ENCODE measurements at places on chromosomes 11 and 22.

DNA sequence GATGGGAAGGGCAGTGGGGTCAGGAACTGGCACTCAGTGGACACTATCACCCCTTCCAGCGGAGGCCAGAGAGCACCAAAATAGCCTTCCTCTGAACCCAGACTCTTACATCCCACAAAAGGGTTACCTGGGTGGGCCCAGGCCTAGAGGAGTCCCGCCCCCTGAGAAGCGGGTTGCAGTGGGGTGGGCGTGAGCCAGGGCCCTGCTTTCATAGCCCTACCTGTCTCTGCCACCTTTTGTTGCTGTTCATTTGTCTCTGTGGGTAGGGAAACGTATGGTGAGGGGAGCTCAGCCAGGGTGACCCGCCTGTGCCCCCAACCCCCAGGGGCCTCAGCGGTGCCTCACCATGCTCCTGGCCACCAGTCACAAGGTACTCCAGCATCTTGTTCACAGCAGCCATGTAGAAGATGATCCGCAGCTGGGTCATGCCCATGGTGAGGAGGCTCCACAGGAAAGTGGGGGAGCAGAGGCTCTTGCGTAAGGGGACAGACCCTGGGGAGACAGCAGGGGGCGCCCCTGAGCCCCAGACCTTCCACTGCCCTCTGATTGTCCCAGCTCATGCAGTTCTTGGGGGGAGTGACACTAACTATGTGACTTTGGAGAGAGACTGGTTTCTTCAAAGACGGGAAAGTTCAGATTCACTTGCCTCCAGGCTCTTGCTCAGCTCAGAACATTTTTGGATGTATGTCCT is 24.0 kb downstream of the SLC43A1 start:
- H3K27ac ChIP-seq: no peak overlapping the region
- peaks cover 8% of the 10 kb centered on the region for H3K4me1 ChIP-seq

GRCh38 chr11:3022300-3022967 is 30.3 kb upstream of the NAP1L4 start:
- H3K4me1 ChIP-seq: no peaks in the 10 kb centered on the region
- H3K27me3 ChIP-seq: no peaks in the 10 kb centered on the region
- no peak overlapping the region for H3K4me3 ChIP-seq
- peaks cover 73% of the 10 kb centered on the region for H3K36me3 ChIP-seq
- H3K27ac ChIP-seq: no peak overlapping the region

DNA sequence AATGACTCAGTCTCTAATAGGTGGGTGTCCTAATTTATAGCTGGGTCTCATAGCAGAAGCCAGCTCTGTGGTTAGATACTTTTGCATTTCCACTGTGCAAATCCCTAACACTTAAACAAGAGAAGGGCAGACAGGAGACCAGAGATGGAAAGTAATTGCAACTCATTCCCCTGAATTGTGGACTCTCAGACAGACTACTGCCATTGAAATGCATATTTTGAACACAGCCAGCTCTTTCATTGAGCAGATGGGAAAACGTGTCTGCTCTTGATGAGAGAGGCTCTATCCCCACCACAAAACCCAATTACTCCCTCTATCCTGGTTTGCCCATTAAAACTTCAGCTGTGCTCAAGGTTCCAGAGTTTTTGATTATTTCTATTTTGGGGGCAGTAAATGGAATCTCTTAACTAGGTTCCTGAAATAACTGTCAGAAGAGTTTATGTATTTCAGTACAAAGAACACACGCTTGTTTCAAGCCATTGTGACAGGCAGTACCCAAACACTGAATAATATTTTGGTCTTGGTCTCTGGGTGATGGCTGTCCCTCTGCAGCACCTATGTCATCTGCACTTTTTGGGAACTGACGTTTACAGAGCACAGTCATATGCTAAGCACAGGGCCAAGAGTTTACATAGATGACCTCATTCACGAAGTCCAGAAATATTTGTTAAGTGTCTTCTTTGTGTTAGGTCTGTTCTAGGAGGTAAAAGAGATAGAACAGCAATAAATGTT is 41.7 kb downstream of the FAM227A start:
- DNase-seq: no peak
- no peak overlapping the region for H3K27ac ChIP-seq
- H3K27me3 ChIP-seq: no peaks in the 10 kb centered on the region
- H3K4me1 ChIP-seq: 0 out of 2 replicates have a peak, but pooled peaks cover 2% of the 10 kb centered on the region
- H3K36me3 ChIP-seq: peaks cover 37% of the 10 kb centered on the region
- H3K4me3 ChIP-seq: no peak overlapping the region

GRCh38 chr11:75591371-75591770 is 29.3 kb downstream of the SERPINH1 start:
- H3K4me3 ChIP-seq: no peak overlapping the region
- DNase-seq: no peak
- no peak overlapping the region for H3K27ac ChIP-seq
- H3K4me1 ChIP-seq: no peaks in the 10 kb centered on the region
- H3K36me3 ChIP-seq: no peaks in the 10 kb centered on the region

GRCh38 chr22:39254789-39255298 is 10.1 kb upstream of the PDGFB start:
- H3K4me1 ChIP-seq: peaks cover 2% of the 10 kb centered on the region
- H3K36me3 ChIP-seq: no peaks in the 10 kb centered on the region
- no peaks in the 10 kb centered on the region for H3K27me3 ChIP-seq
- DNase-seq: no peak
- H3K27ac ChIP-seq: no peak overlapping the region
- no peak overlapping the region for H3K4me3 ChIP-seq

DNA sequence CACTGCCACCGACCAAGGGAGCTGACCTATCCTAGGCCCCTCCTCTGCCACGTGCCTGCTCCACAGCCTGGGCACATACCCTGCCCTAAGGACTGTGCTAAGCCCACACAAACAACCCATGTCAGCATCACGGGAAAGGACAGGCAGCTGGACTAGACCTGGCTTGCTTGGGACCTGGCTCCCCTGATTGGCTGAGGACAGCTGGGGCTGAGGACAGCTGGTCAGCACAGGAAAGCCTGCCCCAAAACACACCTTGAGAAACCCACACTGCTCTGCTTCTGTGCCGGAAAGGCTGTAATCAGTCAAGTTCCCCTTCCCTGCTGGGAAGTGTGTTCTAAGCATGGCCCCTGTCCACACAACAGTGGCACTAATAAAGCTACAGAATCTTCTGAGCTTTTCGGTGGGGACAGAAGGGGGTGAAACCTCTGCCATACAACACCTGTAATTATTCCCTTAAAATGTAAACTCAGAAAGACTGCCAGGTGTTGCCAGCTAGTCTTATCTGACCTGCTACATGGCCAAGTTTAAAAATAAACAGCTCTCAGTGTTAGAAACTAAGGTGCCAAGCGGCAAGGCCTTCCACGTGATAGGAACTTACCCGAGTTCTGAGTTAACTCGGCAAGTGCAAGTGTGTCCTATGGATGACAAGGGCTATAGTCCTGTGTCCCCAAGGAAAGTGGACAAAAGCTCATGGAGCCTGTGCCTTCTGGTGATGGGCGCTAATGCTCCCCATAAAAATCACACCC is 35.7 kb upstream of the ARFGAP3 start:
- peaks cover 5% of the 10 kb centered on the region for H3K36me3 ChIP-seq
- H3K4me1 ChIP-seq: no peaks in the 10 kb centered on the region
- no peak overlapping the region for H3K27ac ChIP-seq
- H3K27me3 ChIP-seq: no peaks in the 10 kb centered on the region
- no peak overlapping the region for H3K4me3 ChIP-seq

- DNase-seq: peak; percentile 68
- H3K4me1 ChIP-seq: peaks cover 16% of the 10 kb centered on the region
- no peak overlapping the region for H3K27ac ChIP-seq
- H3K36me3 ChIP-seq: no peaks in the 10 kb centered on the region
Measured at GRCh38 chr22:17920145-17920605, 104.2 kb downstream of the MICAL3 start.

- H3K36me3 ChIP-seq: peaks cover 8% of the 10 kb centered on the region
- H3K27ac ChIP-seq: no peak overlapping the region
- H3K4me3 ChIP-seq: no peak overlapping the region
- H3K4me1 ChIP-seq: no peaks in the 10 kb centered on the region
Measured at GRCh38 chr11:77487790-77488189, 13.9 kb upstream of the PAK1 start.

DNA sequence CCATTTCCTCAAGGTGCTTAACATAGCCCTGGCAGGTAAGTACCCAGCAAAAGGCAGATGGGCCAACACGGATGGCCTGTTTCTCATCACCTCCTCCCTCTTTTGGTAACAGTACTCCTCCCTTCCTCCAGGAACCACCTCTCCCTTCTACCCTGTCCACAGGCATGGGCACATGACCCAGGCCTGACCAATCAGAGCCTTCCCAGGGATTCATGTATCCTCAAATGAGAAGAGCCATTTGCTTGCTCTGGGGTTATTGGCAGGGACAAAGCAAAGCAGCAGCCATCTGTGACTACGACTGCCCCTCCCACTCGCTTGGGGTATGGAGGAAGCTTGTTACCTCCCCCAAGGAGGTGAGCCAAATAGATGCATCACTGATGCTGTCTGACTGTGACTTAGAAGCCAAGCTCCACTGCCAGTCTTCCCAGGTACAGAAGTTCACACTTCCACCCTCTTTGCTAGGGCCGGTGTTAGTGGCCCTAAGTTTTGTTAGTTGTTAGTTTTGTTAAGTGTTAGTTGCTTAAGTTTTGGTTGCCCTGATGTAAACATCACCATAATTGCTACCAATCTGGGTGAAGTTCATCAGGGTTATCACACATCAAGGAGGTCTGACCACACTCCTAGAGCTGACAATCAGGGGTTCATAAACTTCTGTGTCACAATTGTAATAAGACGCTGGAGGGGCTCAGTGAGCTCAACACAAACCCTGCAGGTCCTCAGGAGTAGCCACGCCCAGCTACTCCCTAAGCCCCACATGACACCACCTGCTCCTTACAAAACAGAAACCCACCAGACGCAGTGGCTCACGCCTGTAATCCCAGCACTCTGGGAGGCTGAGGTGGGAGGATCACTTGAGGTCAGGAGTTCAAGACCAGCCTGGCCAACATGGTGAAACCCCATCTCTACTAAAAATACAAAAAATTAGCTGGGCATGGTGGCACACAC is 57.3 kb downstream of the ARFGAP3 start:
- H3K4me1 ChIP-seq: peaks cover 2% of the 10 kb centered on the region
- no peak overlapping the region for H3K4me3 ChIP-seq
- no peaks in the 10 kb centered on the region for H3K27me3 ChIP-seq
- peaks cover 1% of the 10 kb centered on the region for H3K36me3 ChIP-seq

GRCh38 chr22:46052331-46052771 is 75.4 kb upstream of the WNT7B start:
- DNase-seq: no peak
- no peak overlapping the region for H3K4me3 ChIP-seq
- no peaks in the 10 kb centered on the region for H3K4me1 ChIP-seq

- DNase-seq: no peak
- no peak overlapping the region for H3K4me3 ChIP-seq
- no peaks in the 10 kb centered on the region for H3K27me3 ChIP-seq
- no peak overlapping the region for H3K27ac ChIP-seq
- peaks cover 4% of the 10 kb centered on the region for H3K36me3 ChIP-seq
- no peaks in the 10 kb centered on the region for H3K4me1 ChIP-seq
Measured at GRCh38 chr11:37503411-37504059, 905.5 kb upstream of the RAG2 start.

- no peaks in the 10 kb centered on the region for H3K4me1 ChIP-seq
- no peaks in the 10 kb centered on the region for H3K27me3 ChIP-seq
- H3K27ac ChIP-seq: no peak overlapping the region
Measured at GRCh38 chr11:117229411-117229810, 2.5 kb downstream of the PCSK7 start.

DNA sequence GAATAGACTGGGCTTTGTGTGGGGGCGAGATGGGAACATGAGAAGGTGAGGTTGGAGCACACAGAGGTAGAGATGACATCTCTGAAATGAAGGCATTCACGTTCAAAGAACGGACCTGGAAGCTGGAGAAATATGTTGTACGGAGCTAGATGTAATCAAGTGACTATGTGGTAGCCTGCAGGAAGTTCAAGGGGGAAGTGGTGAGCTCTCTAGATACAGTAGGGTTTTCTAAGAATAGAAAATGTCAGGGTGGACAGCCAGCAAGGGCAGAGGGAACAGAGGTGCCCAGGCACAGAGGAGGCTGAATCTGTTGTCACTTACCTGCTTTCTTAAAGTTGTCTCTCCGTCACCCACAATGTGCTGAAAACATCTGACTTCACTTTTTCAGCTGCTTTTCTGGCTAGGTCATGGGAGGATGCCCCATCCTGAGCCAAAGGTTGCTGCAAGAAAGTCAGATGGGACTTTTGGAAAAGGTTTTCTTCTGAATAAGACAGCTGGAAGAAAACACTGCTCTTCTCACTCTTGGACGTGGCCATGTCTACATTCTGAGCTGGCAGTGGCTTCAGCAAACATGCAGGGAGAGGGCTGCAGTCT is 171.5 kb upstream of the B3GAT1 start:
- DNase-seq: no peak
- no peak overlapping the region for H3K4me3 ChIP-seq
- H3K27me3 ChIP-seq: no peaks in the 10 kb centered on the region
- H3K4me1 ChIP-seq: no peaks in the 10 kb centered on the region
- no peaks in the 10 kb centered on the region for H3K36me3 ChIP-seq

- H3K4me3 ChIP-seq: no peak overlapping the region
- DNase-seq: peak; percentile 49
- peaks cover 5% of the 10 kb centered on the region for H3K4me1 ChIP-seq
- no peaks in the 10 kb centered on the region for H3K36me3 ChIP-seq
- H3K27me3 ChIP-seq: no peaks in the 10 kb centered on the region
Measured at GRCh38 chr22:24947881-24948280, 1.4 kb upstream of the LHFPL7 start.

- no peaks in the 10 kb centered on the region for H3K4me1 ChIP-seq
- H3K27ac ChIP-seq: no peak overlapping the region
- no peak overlapping the region for H3K4me3 ChIP-seq
- H3K27me3 ChIP-seq: no peaks in the 10 kb centered on the region
- DNase-seq: no peak
- no peaks in the 10 kb centered on the region for H3K36me3 ChIP-seq
Measured at GRCh38 chr11:120126620-120127019, 11.3 kb downstream of the TRIM29 start.

DNA sequence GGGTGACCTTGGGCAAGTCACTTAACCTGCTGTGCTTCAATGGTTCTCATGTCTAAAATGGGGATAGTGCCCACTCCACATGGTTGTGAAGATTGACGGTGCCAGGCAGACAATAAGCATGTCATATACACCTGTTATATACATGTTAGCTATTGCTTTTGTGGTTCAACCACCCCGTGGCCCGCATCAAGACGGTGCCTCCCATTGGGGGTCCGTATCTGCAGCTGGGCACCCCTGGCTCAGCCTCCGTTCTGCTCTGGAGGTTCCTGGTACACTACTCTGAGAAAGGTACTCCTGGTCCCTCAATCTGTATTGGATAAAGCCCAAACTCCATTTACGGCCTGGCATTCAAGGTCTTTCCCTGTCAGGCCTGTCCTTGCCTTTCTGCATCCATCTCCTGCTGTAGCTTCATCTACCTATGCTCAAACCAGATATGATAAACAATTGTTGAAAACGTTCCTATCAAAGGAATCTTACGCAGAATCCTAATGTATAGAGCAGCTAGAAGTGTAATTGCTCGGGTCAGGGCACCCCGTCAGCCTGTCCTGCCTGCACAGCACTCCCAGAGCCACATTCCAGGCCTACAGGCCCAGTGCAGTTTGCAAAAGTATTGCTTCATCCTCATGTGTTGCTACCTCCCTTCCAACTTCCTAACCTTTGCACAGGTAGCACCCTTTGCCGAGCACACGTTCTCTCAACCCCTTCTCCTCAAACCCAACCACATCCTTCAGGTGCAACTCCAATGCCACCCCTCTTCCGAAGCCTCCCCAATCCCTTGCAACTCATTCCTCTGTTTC is 194.9 kb downstream of the BCR start:
- no peak for DNase-seq
- no peak overlapping the region for H3K4me3 ChIP-seq
- H3K4me1 ChIP-seq: no peaks in the 10 kb centered on the region
- H3K36me3 ChIP-seq: no peaks in the 10 kb centered on the region
- H3K27me3 ChIP-seq: peaks cover 15% of the 10 kb centered on the region
- H3K27ac ChIP-seq: no peak overlapping the region

Measured in H9 (cell line).